ENCODE measurements at places on chromosomes 5 and 9.

- DNase-seq, result no peak
These were observed 4.5 kb downstream of the FANCC start for GRCh38 chr9:95313010-95313498.

- DNase-seq, result no peak
These were observed 38.8 kb upstream of the LIFR start for GRCh38 chr5:38595132-38595745.

DNA sequence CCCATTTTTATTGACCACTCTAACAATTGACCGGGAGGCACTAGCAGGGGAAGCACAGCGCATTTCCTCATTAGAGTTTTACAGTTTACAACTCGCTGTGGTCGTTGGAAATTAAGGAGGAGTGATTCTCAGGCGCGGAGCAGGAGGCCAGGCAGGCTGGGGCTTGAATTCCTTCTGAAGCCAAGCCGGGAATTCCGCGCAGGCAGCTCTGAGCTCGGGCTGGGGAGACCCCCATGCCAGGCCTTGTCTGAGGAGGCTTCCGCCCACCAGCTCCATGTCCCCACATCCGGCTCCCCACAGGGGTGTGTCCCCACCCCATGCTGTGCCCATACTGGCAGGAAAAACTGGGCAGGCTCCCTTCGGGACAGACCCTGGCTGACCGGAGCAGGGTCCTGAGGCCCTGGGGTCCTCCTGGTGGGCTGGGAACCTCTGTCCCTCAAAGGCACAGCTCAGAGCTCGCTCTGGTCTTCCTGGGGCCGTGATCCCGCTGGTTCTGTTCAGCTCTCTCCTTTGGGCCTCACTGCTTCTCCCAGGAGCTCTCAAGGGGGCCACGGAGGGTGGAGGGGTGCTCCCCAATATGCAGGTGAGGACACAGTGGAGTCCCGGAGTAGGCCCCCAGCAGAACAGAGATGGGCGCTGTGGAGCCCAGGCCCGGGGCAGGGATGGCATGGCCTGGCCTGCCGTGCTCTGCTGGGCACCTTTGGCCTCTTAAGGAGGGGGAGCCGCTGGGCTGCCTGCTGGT, 1.3 kb upstream of the NRARP start:
- no peak for DNase-seq

- DNase-seq, result no peak
These were observed 119.4 kb upstream of the ACTBL2 start for GRCh38 chr5:57601996-57602395.

Data from CD14-positive monocyte (primary cell).